ENCODE measurements at places on chromosomes 11 and 22.

- no peak for DNase-seq
Observed at GRCh38 chr22:39381009-39381755, 18.4 kb upstream of the TAB1 start.

DNA sequence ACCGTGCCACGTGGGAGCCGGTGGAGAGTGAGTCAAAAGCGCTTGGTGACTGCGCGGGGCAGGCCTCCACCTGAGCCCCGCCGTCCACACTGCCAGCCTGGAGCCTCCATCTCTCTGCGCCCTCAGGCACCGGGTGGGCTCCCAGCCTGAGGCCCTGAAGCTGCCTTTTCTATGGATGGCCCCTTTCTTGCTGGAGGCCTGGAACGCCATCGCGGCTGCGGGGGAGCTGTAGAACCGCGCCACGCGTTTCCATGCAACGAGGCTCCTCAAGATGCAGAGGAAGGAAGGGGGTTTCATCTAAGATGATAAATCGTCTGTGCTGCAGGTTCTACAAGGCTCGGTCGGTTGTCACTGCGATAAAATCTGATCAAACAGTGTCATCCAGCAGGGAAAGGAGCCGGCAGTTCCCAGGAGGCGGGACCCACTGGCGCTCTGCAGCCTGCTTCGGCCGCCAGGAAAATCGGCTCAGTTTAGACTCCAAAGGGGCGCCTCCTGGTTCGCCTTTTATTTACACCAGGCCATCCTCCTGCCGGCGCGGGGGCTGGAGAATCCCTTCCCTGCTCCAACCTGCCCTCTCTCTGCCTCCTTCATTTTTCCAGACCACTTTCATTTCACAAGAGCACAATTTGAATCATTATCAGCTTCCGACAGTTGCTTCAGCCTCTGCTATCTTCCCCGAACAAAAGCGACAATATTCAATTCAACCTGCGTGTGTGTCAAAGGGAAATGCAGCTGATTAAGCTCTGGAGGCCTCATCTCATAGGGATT is 624.4 kb downstream of the BRD1 start:
- no peak for DNase-seq

DNA sequence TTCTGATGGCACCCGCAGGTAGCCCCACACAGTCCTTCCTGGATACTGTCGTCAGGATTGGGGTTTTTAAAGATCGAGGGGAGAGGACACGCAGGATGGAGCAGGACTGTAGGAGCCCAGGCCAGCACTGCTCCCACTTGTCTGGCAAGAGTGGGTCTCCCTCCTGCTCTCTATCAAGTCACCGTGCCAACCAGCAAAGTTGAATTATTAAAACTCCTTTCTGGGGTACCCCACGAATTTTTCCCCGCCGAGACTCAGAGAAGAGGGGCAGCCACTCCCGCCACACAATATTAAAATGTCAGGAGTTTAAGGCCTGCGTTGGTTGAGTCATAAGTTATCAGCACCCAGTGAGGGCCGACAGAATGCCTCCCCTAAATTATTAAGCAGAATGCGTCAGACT is 10.1 kb downstream of the LMO1 start:
- DNase-seq = no peak

- no peak for DNase-seq
Observed at GRCh38 chr22:26941896-26942636, 284.7 kb downstream of the MIAT start.

DNA sequence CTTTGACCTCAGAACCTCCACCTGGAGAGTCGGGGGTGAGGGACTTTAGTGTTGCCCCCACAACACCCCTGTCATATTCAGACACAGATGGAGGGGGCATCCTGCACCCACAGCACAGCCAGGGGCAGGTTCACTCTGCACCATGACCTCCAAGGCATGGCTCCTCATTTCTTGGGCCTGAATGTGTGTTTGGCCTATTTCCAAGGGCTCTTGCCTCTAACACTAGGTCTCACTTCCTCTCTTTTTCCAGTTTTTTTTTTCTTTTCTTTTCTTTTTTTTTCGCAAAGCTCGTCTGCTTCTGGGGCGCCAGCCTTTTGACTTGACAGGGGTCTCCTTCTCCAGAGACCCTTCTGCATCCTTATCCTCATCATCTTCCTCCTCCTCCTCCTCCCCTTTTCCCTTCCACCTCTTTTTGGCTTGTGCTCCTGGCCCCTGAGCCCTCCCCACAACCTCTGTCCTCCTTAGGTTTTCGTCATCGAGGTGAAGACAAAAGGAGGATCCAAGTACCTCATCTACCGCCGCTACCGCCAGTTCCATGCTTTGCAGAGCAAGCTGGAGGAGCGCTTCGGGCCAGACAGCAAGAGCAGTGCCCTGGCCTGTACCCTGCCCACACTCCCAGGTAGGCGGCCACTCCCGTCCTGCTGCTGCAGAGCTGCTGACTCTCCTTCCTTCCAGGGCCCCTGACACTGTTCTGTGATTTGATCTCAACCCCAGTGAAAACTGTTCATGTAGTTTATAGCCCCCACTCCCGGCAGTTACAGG is 3.8 kb downstream of the NCF4 start:
- DNase-seq = no peak

DNA sequence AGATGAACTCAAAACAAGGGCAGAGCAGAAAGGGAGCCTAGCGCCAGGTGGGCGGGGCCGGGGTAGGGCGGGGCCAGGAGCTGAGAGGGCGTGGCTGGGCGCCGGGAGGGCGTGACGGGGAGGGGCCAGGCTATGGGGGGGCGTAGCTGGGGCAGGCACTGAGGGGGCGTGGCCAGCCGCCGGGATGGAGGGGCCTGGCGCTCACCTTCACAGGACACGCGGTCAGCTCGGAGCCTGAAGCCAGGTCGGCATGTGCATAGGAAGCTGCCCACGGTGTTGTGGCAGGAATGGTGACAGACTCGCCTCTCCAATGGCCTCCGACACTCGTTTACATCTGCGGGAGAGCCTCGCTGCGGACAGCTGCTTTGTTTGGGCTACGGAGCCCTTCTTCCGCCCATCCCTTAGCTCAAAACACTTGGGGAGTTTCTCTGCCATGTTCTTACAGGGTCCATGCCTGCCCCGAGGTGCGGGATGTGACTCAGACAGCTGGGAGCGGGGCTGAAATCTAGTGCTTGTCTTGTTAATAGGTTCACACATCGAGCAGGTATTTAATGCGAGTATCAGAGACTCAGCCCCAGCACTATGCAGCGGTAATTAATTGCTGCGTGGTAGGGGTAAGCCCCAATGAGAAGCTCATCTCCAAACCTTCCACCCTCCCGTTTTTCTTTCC is 13.4 kb downstream of the VWCE start:
- no peak for DNase-seq

DNA sequence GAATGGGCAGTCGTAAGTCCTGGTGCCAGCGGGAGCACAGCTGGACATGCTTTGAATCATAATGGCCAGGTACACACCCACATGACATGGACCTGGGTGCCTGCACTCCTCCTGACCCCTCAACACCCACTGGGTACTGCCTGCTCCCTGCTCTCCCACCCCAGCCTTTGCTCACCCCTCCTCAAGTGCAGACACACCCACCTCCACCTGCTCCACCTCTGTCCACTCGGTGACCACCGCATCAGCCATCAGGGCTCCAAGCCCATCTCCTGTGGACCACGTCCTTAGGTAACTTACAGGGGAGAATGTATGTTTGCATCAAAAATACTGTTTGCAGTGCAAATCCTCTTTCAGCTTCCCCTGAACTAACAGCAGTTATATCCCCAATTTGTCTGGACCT is 214.6 kb downstream of the BRD1 start:
- DNase-seq = no peak

DNA sequence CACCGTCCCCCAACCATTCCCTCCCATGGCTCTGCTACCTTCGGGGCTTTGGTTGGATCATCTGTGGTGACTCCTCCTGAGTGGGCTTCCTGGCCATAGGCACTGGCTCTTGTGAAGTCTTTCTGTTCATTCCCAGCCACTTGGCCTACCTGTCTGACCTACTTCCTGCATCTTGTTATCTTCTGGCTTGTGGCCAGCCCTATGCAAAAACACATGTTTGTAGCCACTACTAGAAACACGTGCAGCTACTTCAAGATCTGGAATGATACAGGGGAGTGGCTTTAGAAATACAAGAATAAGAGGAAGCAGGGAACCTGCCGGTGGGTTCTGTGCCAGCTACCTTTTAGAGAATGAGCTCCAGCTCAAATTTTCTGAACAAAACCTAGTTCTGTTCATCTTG is 20.9 kb downstream of the RCOR2 start:
- DNase-seq = no peak

DNA sequence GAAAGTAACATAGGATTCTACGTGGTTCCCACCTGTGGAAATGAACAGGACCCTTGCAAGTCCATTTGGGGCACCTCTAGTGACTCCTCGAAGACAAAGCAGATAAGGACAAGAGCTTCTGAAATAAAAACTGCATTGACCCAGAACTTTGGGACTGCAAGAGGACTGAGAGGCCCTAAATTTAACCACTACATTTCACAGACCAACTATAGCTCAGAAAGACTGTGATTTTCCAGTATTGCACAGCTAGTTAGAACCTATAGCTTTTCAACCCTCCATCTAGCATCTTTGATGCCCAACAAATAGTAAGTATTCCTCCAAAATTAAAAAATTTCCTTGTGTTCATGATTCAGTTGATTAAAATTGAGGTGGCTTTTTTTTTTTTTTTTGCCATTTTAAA is 107.6 kb upstream of the CD44 start:
- no peak for DNase-seq

- no peak for DNase-seq
Observed at GRCh38 chr11:105229761-105230160, 90.2 kb upstream of the CARD18 start.

GRCh38 chr22:21044931-21045584 is 688 bp upstream of the LRRC74B start:
- no peak for DNase-seq

- DNase-seq = no peak
Observed at GRCh38 chr22:48596111-48596850, 1231.4 kb downstream of the BRD1 start.

- DNase-seq = no peak
Observed at GRCh38 chr11:35352077-35352888, 67.1 kb downstream of the SLC1A2 start.

DNA sequence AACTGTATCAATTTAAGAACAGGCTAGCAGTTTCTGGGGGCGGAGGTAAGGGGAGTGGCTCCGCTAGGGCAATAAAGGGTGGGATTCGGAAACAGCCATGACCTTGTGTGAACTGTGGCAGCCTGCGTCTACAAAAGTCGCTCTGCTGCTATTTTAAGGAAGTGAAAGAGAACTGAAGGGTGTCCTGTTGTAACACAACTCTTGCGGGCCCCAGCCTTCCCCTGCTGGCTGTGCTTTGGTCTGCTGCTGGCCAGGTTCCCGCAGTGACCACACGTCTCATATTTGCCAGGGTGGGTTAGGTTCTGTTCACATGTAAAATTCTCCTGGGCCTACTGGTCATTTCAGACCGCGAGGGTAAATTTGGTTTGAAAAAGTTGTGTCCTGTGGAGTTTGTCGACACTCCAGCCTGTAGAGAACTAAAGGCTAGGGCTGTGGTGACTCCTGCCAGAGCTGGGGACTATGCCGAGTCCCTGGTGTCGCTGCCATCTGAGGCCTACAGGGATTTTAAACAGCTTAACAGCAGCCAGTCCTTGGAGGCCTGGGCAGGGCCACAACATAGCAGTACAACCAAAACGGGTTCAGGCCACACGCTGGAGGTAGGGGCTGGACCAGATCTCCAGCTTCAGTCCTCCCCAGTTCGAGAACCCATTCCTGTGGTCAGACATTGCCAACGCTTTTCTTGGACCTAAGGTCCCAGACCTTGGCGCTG is 1.1 kb upstream of the PPFIBP2 start:
- DNase-seq = no peak

GRCh38 chr22:43411869-43412807 is at the start of gene MPPED1:
Gene MPPED1, plus strand, starts transcription at chr22:43412014. Its CDS starts 12,972 bp downstream, at chr22:43424986.
- no peak for DNase-seq

DNA sequence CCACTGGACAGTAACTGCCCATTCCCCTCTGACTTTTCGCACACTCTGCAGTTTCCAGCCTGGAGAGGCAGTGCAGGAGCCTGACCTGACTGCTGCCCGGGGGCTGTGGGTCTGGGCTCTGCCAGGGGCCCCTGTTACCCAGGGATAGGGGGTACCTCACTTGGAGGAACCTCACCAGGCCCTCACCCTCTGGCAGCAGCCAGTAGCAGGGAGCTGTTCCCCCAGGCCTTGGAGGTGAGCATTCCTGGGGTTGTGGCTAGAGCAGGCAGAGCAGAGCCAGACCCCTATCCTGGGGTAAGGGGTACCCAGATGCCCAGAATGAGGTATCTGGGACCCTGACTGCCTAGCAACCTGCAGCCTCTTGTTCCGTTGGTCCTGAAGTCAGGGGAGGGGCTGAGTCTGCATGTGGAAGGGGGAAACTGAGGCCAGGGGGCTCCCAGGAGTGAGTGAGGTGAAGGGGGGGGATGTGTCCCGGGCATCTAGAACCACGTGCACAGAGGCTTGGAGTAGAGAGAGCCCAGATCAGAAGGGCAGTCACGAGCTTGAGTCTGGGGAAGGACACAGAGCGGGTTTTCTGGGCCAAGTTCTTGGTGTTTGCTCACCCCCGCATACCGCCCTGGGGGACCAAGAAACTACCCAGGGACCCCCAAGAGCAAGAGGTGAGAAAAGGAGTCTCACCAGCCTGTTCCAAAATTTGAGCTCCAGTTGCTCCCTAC is 43.9 kb upstream of the ACCSL start:
- no peak for DNase-seq

Measured in stimulated activated CD4-positive, alpha-beta T cell treated with anti-CD3 and anti-CD28 coated beads, Interleukin-2, amount 100 ng/mL, for 4 hours (primary cell).